ENCODE measurements at places on chromosomes 4 and X.

DNA sequence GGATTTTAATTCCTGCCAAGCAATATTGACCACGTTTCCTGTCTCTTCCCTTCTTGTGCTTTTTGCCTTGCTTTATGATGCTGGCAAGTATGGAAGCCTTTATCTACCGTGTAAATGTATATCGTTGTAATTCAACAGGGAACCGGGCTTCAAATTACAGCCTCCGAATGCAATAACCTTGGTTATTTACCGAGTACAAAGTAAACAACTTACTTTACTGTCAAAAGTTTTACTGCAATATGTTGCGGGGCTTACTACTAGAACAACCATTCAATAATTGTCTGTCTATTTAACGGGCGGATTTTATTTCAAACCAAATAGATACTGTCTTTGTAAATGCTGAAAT, 73.1 kb downstream of the PALLD start:
- DNase-seq, result no peak

GRCh38 chrX:8864161-8864560, 63.0 kb upstream of the FAM9A start:
- no peak for DNase-seq

- no peak for DNase-seq
Observed at GRCh38 chr4:94626942-94627341, 130.8 kb upstream of the BMPR1B start.

DNA sequence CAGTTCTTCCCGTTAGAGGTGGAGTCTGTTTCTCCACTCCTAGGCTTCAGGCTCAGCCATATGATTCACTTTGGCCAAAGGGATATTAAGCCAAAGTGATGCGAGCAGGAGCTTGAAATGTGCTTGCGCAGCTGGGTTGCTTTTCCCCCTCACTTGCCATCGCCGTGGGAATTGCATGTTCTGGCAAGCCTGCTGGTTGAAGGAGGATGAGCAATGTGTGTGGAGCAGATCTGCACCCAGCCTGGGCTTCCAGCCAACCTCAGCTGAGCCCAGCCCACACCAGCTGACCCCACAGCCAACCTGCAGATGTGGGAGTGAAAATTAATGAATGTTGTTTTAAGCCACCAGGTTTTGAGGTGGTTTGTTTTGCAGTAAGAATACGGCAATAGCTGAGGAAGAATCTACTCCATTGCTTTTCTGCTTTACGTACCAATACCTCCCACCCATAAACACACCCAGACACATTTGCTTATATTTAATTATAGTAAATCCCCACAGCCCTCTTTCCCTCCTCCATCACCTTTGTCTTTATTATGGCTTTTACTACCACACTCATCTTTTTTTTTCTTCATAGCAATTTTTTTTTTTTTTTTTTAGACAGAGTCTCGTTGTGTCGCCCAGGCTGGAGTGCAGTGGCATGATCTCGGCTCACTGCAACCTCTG, 132.8 kb upstream of the FUNDC1 start:
- no peak for DNase-seq

DNA sequence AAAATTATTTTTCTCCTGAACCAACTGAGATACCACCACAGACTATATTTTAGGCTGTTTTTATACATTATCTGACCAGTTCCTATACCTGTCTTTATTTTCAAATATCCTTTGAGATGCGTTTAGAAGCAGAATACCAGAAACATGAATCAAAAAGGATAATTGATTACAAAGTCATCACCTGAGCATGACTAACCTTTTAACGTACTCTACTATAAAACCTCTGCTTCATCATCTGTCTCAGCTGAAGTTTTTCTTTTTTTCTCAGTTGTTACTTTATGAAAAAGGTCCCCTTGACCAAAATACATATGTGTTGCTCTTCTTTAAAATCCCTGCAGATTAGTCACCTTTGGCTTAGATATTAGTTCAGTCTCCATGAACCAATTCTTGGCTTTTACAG, 109.8 kb downstream of the AMMECR1 start:
- DNase-seq, result no peak

GRCh38 chr4:154711522-154711921, 32.3 kb upstream of the LRAT start:
- no peak for DNase-seq

DNA sequence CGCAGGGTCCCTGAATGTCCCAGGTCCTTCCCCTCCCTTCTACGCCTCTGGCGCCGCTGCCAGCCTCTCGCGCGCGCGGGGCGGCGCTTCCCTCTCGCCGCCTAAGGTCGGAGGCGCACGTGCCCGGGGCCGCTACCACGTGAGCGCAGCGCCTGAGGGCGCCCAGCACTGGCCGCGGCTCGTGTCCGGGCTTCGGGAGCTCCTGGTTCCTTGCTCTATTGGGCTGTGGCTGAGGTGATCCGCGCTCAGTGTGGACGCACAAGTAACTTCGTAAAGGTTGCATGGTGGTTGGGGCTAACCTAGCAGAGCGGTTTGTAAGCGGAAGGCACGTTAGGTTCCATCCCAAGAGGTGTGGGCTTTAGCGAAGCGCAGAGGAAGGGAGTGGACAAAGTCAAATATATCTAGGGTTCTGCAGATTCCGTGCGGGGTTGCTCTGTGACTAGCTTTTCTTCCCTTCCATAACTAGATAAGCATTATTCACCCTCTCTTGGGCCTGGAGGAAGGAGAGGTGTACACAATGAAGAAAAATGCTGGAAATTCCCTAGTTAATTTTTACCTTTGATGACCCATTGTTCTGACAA, 1.8 kb downstream of the TLL1 start:
- DNase-seq, result no peak

DNA sequence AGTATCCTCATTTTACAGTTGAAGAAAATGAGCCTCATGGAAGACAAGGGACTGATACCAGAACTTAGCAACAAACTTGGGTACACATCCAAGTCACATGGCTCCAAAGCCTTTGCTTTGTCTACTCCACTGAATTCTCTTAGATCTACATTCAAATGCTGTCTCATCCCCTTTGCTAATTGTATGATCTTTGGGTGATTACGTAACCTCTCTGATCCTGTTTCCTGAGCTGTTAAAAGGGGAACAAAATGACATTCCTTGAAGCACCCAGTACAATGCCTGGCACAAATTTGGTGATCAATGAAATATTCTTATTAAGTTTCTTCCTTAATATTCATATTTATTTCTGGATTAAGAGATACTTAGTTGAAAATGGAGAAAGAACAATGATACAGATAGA, 5.9 kb upstream of the HPGD start:
- no peak for DNase-seq

DNA sequence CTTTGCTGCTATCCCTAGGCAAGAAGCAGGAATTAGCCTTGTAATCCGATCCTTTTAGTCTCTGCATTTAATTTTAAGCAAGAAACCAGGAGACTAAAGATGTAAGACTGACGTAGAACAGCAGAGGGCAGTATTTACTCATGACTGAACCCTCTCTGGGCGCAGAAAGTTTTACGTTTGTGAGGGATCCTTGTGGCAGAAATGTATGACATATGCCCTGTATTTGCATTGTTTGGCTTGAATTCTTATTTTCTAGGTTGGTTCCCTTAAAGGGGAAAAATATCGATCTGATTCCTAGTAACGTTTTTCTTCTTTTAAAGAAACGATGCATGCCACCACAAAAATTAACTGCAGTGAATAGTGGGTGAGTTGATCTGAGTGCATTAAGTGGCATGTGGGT, 1.3 kb upstream of the FAT4 start:
- DNase-seq, result no peak

GRCh38 chr4:37068580-37068979, 176.0 kb upstream of the NWD2 start:
- no peak for DNase-seq

GRCh38 chr4:93384887-93385286, 443.7 kb upstream of the ATOH1 start:
- no peak for DNase-seq
